ENCODE measurements at places on chromosomes 2 and 18. TPM values are rescaled to one million over a fixed set of nuclear protein-coding genes. Genes with fewer than 3 reads are reported as not detected.
A peak's percentile ranks its signal among the peaks of the same experiment; 100 is the strongest.

KANSL1L gene
- total RNA-seq = 42.3 TPM

APLF gene
- 8.8 TPM for total RNA-seq

UGT1A3 gene
- not detected for total RNA-seq

OR6B2 gene
- not detected for total RNA-seq

NEMP2 gene
- total RNA-seq = 2.8 TPM

DNA sequence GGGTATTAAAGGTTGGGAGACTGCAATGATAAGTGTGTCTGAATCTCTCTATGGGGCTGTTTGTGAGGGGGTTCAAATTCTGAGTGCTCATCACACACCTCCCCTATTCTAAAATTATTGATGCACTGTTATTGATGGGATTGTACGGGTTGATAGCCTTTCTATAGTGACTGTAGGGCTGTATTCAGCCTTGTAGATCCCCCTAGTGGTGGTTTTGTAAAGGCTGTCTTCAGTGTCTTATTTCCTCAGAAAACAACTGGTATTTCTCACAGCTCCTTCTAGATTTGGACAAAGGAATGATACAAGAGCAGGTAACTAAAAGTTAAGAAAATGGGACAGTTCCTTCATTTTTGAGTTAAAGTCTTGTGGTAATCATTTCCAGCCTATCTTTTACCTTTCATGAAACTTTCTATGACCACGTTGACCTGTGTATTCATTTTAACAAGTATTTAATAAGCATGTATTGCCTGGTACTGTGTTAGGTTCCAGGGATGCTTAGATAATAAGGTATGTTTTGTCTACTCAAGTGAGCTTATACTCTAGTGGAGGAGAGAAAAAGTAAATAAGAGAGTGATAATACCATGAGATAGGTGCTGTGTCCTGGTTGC lies 21.2 kb downstream of the SMAD4 start:
- H3K4me1 ChIP-seq = no peaks in the 10 kb centered on the region
- no peaks in the 10 kb centered on the region for H3K36me3 ChIP-seq
- H3K27ac ChIP-seq = no peak overlapping the region
- H3K4me3 ChIP-seq = no peak overlapping the region

GRCh38 chr2:25254961-25255360 lies 86.6 kb upstream of the POMC start:
- no peaks in the 10 kb centered on the region for H3K36me3 ChIP-seq
- H3K27ac ChIP-seq = no peak overlapping the region
- no peak for DNase-seq
- no peak overlapping the region for H3K4me3 ChIP-seq
- no peaks in the 10 kb centered on the region for H3K27me3 ChIP-seq

DNA sequence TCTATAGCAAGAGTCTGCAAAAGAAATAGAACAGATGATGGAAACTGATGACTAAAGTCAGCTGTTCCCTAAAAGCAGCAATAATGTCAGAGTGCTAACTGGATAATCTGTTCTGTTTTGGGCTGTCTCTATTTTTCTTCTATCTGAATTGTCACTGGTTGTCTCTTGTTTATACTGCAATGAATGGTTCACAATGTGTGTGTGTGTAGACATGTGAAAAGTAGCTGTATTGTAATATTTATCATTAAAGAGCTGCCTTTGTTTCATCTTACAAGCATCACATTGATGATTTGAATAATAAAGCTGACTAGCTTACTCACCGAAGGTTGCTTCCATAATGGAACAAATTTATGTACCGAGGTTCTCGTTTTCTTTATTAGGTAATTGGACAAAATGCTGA lies 456.0 kb upstream of the ZEB2 start:
- no peak for DNase-seq
- H3K36me3 ChIP-seq = no peaks in the 10 kb centered on the region
- no peak overlapping the region for H3K4me3 ChIP-seq
- H3K27ac ChIP-seq = no peak overlapping the region

DNA sequence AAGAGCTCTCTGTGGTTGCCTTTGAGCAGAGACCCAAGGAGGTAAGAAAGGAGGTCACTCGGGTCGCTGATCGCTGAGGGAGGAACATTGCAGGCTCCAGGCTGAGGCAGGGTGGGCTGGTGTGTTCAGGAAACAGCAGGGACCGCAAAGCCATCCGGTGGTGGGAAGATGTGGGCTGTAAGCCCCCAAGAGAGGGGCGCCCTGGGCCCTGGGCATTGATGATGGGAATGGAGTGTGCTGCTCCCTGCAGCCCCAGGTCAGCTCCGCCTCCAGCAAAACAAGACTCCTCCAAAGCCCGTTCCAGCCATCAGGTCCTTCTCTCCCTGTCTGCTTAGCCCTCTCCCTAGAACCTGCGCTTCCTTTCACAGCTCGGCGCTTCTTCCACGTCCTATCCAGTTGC lies 229.7 kb downstream of the KLHL29 start:
- H3K4me1 ChIP-seq = peaks cover 5% of the 10 kb centered on the region
- no peak for DNase-seq
- H3K36me3 ChIP-seq = no peaks in the 10 kb centered on the region
- no peak overlapping the region for H3K4me3 ChIP-seq

DNA sequence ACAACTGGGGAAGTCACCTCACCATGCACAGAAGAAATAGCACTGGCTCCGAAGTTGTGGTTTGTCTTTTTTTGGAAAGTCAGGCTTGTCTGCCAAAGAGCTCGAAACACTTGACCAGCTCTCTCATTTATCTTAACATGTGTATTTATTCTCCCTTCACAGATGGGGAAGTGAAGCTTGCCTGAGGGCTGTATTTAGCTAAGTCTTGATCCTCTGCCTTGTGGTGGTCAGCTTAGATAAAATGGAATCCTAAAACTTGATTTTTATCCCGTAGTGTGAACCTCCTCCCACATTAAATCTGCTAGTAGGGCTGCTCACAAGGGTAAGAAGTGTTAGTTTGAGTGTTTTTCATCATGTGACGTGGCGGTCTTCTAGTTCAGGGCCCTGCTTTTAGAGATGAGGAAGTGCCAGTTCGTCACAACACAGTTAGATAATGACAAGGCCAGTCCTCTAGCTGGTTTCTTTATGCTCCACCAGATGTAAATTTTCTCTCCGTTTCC lies 89.7 kb downstream of the TMEM247 start:
- H3K4me3 ChIP-seq = no peak overlapping the region
- no peaks in the 10 kb centered on the region for H3K36me3 ChIP-seq
- H3K4me1 ChIP-seq = peaks cover 19% of the 10 kb centered on the region
- no peaks in the 10 kb centered on the region for H3K27me3 ChIP-seq

- no peak overlapping the region for H3K27ac ChIP-seq
- DNase-seq = no peak
- H3K27me3 ChIP-seq = no peaks in the 10 kb centered on the region
- no peaks in the 10 kb centered on the region for H3K4me1 ChIP-seq
Measured at GRCh38 chr2:138997856-138998517, 217.8 kb upstream of the NXPH2 start.

GRCh38 chr2:2575870-2576386 lies 244.9 kb upstream of the MYT1L start:
- H3K4me1 ChIP-seq = no peaks in the 10 kb centered on the region
- H3K4me3 ChIP-seq = no peak overlapping the region
- H3K36me3 ChIP-seq = no peaks in the 10 kb centered on the region
- DNase-seq = no peak
- no peak overlapping the region for H3K27ac ChIP-seq

- no peak for DNase-seq
- H3K4me1 ChIP-seq = no peaks in the 10 kb centered on the region
- H3K27me3 ChIP-seq = no peaks in the 10 kb centered on the region
- H3K27ac ChIP-seq = no peak overlapping the region
Measured at GRCh38 chr2:181850936-181851560, 40.5 kb upstream of the ITPRID2 start.

DNA sequence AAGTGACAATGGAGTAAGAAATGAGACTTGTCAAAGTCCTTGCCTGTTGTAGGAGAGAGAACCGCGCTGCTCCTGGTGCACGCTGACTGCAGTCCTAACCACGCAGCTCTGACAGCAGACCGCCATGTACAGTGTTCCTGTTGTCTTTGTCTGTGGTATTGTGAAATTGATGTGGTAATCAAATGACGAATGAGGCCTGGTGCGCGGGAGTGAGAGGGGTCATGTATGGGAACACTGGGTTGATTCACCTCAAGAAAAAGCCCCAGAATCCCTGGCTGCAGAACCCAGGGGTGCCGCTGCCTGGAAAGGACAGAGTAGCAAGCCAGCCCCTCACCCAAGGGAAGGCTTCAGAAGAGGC lies 64.0 kb downstream of the INPP4A start:
- peaks cover 20% of the 10 kb centered on the region for H3K4me1 ChIP-seq
- no peaks in the 10 kb centered on the region for H3K27me3 ChIP-seq
- H3K4me3 ChIP-seq = no peak overlapping the region
- H3K36me3 ChIP-seq = no peaks in the 10 kb centered on the region

GRCh38 chr2:47650001-47650535 lies 132.9 kb upstream of the MSH6 start:
- H3K4me3 ChIP-seq = no peak overlapping the region
- no peaks in the 10 kb centered on the region for H3K36me3 ChIP-seq
- peaks cover 10% of the 10 kb centered on the region for H3K4me1 ChIP-seq

DNA sequence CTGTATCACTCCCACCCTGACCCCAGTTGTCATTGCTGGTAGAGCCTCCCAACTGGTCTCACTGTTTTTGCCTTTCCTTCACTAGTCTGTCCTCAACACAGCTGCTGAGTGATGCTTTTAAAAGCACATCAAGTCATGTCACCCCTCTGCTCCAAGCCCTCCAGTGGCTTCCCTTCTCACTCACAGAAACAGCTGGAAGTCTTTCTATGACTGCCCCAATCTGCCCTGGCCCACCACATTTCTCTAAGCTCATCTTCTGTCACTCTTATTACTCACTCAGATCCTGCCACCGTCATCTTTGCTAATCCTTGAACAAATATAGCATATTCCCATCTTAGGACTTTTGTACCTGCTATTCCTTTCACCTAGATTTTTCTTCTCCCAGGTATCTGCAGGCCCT lies 242.6 kb upstream of the RBBP8 start:
- H3K36me3 ChIP-seq = no peaks in the 10 kb centered on the region
- DNase-seq = no peak
- H3K27ac ChIP-seq = no peak overlapping the region
- H3K27me3 ChIP-seq = no peaks in the 10 kb centered on the region
- H3K4me1 ChIP-seq = peaks cover 2% of the 10 kb centered on the region

GRCh38 chr2:86048888-86049287 lies 56.8 kb downstream of the POLR1A start:
- H3K4me3 ChIP-seq = no peak overlapping the region
- H3K27me3 ChIP-seq = no peaks in the 10 kb centered on the region
- no peak overlapping the region for H3K27ac ChIP-seq
- peaks cover 5% of the 10 kb centered on the region for H3K4me1 ChIP-seq
- H3K36me3 ChIP-seq = no peaks in the 10 kb centered on the region
- DNase-seq = no peak

GRCh38 chr2:230042195-230042594 lies 26.5 kb downstream of the SLC16A14 start:
- no peak overlapping the region for H3K4me3 ChIP-seq
- H3K4me1 ChIP-seq = no peaks in the 10 kb centered on the region
- no peaks in the 10 kb centered on the region for H3K27me3 ChIP-seq
- no peak for DNase-seq

DNA sequence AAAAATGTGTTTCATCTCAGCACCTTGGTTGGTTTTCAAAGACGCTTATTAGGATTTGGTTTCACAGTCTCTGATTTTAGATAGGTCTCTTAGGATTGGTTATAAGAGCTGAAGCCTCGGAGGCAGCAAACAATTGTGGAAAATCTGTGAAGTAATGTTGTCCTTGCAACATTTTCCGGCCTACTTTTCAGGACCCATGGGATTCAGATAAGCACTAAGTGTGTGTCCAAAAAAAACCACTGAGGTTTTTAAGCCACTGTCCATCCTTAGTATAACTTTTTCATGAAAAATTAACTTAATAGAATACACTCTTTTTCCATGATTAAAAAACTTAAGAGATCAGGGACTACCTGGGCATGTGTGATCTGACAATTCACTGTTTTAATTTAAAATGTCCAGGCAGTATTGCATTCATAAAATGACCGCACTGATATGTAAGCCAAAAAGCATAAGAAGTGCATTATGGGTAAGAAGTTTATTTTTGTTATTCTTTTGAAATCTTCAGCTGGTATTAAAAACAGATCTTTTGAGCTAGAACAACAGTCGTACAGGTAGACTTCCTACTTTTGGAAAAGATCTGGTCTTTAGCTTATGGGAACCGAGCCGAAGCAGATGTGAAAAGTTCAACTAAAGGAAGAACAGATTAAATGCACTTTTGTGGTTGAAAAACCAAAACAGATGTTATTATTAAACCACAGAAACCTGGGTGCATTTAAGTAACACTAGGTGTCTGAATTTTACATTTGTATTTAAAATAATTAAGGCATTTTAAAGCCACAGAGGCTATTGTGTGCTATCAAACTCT lies 479.4 kb upstream of the ZEB2 start:
- H3K4me3 ChIP-seq = no peak overlapping the region
- peak overlapping the region; percentile 2 for H3K27ac ChIP-seq
- no peak for DNase-seq
- H3K4me1 ChIP-seq = no peaks in the 10 kb centered on the region

GRCh38 chr2:8314063-8314462 lies 367.8 kb upstream of the ID2 start:
- DNase-seq = no peak
- no peaks in the 10 kb centered on the region for H3K27me3 ChIP-seq
- no peaks in the 10 kb centered on the region for H3K36me3 ChIP-seq
- no peak overlapping the region for H3K4me3 ChIP-seq

GRCh38 chr2:48175656-48176055 lies 269.4 kb upstream of the FBXO11 start:
- H3K36me3 ChIP-seq = no peaks in the 10 kb centered on the region
- no peaks in the 10 kb centered on the region for H3K4me1 ChIP-seq
- no peak overlapping the region for H3K27ac ChIP-seq
- H3K4me3 ChIP-seq = no peak overlapping the region
- H3K27me3 ChIP-seq = no peaks in the 10 kb centered on the region

- no peaks in the 10 kb centered on the region for H3K27me3 ChIP-seq
- H3K27ac ChIP-seq = no peak overlapping the region
- no peaks in the 10 kb centered on the region for H3K36me3 ChIP-seq
- DNase-seq = no peak
- peaks cover 47% of the 10 kb centered on the region for H3K4me1 ChIP-seq
Measured at GRCh38 chr2:54574107-54574859, 118.2 kb downstream of the SPTBN1 start.

GRCh38 chr2:166282154-166282553 lies 93.6 kb downstream of the SCN9A start:
- no peak overlapping the region for H3K27ac ChIP-seq
- H3K27me3 ChIP-seq = no peaks in the 10 kb centered on the region
- no peaks in the 10 kb centered on the region for H3K36me3 ChIP-seq
- no peak for DNase-seq
- H3K4me3 ChIP-seq = no peak overlapping the region

- no peaks in the 10 kb centered on the region for H3K4me1 ChIP-seq
- H3K27me3 ChIP-seq = no peaks in the 10 kb centered on the region
- H3K4me3 ChIP-seq = no peak overlapping the region
- H3K36me3 ChIP-seq = no peaks in the 10 kb centered on the region
Measured at GRCh38 chr2:102295566-102295965, 15.8 kb upstream of the IL1RL1 start.

DNA sequence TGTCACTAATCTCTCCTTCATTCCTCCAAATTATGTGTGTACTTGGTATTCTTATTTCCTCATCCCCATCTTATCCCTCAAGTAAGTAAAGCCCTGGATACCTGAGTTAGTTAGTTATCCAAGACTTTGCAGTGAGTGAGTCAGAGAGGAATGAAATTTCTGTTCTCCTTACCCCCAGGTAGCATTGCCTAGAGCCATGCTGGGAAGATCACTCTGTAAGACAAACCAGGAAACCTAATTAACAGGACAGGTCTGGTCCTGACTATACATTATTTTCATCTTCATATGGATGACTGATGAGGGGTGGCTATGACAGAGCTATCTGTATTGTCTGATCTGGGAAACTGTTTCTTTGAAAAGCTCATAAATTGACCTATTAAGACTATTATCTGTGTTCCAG lies 55.0 kb upstream of the ITGA6 start:
- H3K4me3 ChIP-seq = no peak overlapping the region
- no peaks in the 10 kb centered on the region for H3K36me3 ChIP-seq
- DNase-seq = no peak

Data from ovary (tissue), 10 donors.